ENCODE measurements at places on chromosomes 2 and 18.

DNA sequence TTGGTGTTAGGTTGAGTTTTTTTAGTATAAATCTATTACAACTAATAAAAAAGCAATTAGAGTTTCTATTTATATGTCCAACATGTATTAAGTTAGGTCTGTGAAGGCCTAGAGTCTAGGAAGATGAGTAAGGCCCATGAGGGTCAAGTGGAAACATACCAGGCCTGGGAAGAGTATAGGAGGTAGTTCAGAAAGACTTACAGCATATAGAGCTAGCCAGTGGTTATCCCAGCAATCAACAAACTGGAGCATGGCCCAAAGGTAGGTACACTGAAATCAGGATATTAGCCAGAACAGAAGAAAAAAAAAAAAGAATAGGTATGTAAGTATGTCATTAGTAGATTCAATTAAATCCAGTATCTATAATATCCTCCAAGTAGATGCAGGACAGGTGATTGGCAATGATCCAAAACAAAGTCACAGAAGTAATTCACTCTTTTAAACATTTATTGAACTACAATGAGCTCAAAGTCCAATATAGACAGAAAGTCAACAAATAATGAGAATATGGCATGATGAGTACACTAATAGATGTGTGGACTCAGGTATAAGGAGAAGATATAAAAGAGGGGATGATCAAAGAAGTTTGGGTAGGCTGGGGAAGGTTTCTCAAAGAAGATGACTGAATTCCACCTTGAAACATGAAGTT lies 70.3 kb downstream of the IKZF2 start:
- DNase-seq = peak; percentile 12

DNA sequence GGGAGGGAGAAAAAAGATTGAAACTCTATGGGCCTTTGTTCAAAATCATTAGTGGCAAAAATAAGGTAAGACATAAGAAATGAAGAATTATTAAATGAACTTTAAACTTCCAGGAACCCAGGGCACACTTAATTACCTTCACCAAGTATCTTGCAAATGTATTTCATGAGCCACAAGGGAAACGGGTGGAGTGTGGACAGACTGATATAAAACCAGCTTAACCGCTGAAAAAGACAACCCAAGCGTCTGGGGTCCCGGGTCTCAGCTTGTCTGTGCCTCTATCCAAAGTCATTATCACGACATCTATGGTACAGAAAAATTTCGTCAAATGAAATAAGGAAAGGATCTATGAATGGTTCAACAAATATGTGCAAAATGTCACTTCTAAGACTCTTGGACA lies 13.9 kb upstream of the MBOAT2 start:
- no peak for DNase-seq

DNA sequence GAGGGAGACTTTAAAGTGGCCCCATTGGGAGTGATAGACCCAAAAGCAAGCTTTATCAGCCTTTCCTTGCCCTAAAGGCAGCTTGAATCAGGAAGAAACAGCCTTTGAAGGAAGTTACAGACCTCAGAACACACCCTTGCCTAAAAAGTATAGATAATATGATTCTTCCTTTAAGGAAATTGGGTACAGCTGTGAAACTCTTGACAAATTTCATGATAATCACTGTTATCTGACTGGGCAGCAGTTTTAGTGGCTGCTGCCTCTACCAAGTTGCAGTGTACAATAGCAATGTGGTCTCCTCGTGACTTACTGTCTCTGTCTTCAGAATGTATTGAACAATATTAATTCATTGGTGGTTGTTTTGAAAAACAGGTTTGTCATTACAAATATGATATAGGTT lies 16.7 kb downstream of the HOXD1 start:
- no peak for DNase-seq

GRCh38 chr18:36580266-36580665 lies 248.5 kb downstream of the TPGS2 start:
- no peak for DNase-seq

- no peak for DNase-seq
Observed at GRCh38 chr2:99888617-99889016, 253.8 kb downstream of the AFF3 start.

GRCh38 chr18:79924814-79925731 lies 26.4 kb downstream of the SLC66A2 start:
- DNase-seq = peak; percentile 95

DNA sequence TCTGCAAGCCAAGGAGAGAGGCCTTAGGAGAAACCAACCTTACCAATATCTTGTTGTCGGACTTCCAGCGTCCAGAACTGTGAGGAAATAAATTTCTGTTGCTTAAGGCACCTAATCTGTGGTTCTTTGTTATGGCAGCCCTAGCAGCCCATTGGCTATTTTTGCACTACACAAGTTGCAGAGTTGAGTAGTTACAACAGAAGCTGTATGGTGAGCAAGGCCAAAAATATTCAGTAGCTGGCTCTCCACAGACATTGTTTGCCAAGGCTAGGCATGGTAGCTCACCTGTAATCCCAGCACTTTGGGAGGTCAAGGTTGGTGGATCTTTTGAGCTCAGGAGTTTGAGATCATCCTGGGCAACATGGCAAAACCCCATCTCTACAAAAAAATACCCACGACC lies 27.1 kb upstream of the SCYGR1 start:
- no peak for DNase-seq

DNA sequence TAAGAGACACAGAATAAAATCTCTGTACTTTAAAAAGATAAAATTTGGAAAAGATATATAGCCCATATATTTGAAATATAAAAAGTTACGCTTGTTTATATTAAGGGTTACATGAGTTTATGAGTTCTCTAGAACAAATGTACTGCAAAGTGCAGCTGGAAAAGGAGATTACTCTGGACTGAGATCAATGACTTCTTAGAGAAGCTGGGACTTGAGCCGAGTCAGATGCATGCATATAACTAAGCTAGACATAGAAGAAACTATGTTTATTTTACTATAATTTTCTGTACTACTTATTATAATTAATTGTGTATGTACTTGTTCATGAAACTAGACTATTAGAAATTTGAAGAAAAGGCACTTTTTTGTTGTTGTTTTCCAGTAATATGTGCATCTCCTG lies 170.3 kb upstream of the NXPH2 start:
- no peak for DNase-seq

GRCh38 chr2:167380094-167380493 lies 491.8 kb downstream of the XIRP2 start:
- DNase-seq = no peak

GRCh38 chr2:101729521-101730190 lies 32.1 kb downstream of the MAP4K4 start:
- DNase-seq = no peak

GRCh38 chr18:75159646-75160356 lies 49.1 kb downstream of the PTGR3 start:
- DNase-seq = no peak

DNA sequence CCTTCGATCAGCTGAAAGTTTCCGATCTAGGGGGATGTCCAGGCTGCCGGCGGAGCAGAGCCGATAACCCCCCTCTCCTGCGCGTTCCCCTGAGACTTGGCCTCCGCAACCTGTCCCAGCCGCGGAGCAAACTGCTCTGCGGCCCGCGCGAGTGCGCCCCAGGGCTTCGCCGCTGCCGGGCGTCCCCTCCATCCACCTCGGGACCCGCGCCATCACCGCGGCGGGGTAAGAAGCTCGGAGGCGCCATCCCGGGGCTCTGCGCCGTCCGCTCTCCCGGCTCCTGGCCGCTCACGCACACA lies 990 bp upstream of the GDF7 start:
- DNase-seq = peak; percentile 17

DNA sequence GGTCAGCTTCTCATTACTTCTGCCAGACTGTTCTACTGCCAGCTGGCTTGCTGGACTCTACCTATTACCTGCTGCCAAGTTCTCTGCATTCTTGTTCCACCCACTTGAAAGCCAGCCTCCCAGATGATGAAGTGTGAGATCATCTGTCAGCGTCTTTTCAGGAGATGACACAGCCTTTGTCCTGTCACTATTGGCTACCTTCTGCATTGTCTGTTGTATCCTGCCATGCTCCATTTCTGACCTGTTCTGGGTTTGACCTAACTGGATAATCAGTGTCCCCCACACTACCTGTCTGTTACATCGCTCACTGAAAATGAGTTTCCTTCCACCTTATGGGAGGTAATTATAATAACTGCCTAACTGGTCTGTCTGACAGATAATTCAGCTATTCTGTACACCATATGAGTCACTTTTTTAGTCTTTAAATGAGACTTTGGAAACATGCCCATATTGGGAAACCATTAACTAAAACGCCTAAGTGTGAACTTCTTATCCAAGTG lies 520.6 kb downstream of the METTL4 start:
- DNase-seq = no peak

All from NCI-H1105 treated with DMSO at 0.1 percent for 48 hours (cell line).